ENCODE measurements at places on chromosomes 6 and 20. TPM values are rescaled to one million over a fixed set of nuclear protein-coding genes. Genes with fewer than 3 reads are reported as not detected.

The RSPO4 gene
- 0.34 TPM for total RNA-seq

The PRR18 gene
- total RNA-seq = not detected

The CEP162 gene
- 6.9 TPM for total RNA-seq

The LY6G6D gene
- total RNA-seq = not detected

The FOXS1 gene
- total RNA-seq = 26.0 TPM

The RAMACL gene
- 1.3 TPM for total RNA-seq

The MEI4 gene
- 0.54 TPM for total RNA-seq

The PRICKLE4 gene
- 3.1 TPM for total RNA-seq

DNA sequence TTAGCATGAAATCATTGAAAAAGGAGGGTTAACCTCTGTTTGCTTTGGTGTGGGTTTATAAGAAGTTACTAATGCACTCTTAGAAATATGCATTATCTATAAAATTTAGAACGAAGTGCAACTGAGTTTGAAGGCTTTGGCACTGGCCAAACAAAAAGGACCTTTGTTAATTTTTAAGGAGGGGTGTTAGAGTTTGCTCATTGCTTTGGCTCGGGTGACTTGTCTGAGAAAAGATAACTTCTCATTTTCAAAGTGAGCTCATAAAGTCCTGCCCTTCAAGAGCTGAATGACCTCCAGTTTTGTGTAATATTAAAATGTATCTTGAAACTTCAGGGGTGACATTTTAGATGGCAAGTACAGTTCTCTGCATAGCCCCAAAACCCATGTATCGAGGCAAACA lies 25.9 kb downstream of the NEDD9 start:
- peak; percentile 67 for DNase-seq

DNA sequence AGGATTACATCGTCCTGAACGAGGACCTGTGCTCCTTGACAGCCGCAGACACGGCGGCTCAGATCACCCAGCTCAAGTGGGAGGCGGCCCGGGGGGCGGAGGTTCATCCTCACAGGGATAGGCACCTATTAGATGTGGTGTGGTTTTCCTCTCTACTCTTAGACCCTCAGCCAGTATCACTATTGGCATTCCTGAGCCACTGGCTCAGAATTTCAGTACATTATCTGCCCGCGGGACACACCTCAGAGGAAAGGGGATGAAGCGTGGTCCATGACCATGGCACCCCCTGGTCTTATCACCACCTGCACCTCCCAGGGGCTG lies 34.6 kb upstream of the HLA-G start:
- DNase-seq = no peak

- peak; percentile 92 for DNase-seq
Measured at GRCh38 chr6:43627008-43627825, 1.8 kb downstream of the GTPBP2 start.

DNA sequence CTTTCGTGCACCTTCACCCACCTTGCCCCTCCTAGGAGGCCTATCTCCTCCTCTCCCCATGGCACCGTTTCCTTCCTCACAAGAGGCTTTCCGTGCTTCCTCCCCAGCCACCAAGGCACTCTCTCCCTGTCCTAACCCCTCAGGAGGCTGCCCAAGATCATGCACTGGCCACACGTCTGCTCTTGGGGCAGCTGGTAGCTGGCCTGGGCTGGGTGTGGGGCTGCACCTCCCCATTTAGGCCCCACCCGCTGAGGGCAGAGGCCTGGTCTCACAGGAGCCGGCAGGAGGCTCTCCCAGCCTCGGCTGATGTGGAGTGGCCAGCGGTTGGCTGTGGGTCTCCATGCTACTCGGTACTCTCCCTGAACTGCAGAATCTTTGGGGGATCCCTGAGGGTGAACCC lies 13.6 kb downstream of the NOL4L start:
- no peak for DNase-seq

DNA sequence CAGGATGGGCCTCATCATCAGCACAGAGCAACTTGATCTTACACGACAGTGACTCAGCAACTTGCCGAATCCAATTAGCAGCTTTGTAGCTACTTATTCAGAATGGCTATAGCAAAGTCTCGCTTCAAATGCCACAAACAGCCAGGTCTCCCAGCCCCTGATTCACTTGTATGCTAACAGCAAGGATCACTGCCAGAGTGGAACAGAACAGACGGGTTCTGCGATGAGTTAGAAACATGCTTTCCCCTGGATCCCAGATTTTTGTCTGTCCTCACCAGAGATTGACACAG lies 254.4 kb downstream of the NRN1 start:
- DNase-seq = peak; percentile 89

DNA sequence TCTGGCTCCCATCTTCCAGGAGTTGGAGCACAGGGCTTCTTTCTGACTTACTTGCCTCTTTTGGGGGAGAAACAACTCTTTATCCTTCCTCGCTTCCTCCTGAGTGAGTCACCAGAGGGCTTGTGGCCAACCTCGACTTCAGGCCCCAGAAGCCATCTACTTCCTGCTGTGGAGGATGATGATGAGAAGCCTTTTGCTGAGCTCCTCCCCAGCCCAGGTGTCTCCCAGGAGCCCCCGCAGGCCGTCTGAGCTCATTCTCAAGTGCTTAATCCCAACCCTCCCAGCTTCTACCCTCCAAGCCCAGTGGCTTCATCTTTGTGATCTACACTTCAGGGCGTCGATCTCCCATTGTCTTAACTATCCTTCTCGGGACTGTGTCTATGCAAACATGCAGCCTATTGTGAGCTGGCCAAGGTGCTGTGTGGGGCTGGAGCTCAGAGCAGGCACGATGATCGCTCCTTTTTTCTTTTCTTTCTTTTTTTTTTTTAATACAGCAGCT lies 27.9 kb downstream of the SDCBP2 start:
- peak; percentile 56 for DNase-seq

DNA sequence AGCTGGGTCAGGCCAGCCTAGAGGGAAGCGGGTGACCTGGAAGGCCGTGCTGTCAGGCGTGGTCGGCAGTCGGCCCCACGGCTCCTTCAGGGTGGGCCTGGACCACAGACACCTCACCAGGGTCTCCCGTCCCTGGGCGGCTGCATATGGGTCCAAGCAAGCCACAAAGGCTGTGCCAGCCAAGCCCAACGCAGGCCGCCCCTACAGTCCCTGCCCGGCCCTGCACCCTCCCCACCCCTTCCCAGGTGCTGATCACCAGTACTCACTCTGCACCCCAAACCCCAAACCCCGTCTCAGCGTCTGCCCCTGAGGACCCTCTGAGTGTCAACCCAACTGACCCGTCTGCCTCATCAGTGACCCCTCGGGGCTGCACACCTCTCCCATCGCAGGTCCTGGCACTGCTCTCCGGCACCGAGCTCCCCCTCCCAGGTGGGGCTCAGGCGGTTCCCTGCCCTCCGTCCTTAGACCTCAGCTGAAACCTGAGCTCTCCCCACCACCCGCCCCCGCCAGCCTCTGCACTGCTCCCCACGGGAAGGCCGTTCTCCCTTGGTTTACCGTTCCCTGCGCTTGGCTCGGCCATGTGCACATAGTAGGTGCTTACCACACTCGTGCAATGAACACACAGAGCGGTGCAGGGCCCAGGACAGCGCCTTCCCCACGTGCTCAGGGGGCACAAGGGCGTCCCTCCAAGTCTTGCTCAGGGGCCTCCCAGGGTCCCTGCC lies 1.5 kb upstream of the PPDPF start:
- no peak for DNase-seq

GRCh38 chr6:12637960-12638641 lies 78.5 kb upstream of the PHACTR1 start:
- DNase-seq = peak; percentile 82

DNA sequence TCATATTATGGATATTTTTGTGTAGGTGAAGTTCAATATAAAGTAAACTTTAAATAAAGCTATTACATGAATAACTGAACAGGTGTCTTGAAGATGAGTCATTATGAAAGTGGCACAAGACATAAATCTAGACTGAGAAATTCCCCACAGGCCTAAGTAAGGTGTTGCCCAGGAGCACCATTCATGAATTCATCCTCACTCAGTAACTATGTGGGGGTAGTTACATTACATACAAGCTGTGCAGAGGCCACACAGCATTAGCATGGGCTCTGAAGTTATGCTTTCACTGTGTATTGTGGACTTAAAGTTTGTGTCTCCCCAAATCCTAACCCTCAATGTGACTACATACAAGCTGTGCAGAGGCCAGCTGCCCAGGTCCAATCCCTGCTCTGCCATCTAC lies 65.9 kb downstream of the BCAS1 start:
- no peak for DNase-seq

GRCh38 chr6:88806728-88807127 lies 156.7 kb downstream of the RNGTT start:
- DNase-seq = no peak

DNA sequence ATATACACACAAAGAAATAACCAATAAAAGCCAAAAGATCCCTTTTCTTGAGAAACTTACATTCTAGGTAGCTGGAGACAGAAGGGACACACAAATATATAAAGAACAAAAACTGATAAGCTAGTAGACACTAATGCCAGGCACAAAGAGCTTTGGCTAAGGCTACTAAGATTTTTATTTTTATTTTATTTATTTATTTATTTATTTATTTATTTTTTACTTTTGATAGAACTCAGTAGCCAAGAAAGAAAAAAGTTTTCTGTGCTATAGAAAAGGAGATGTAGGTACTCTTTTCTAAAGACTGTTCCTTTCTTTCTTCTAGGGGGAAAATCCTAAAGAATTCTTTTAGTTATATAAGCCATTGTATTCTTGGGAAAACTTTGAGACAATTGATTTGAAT lies 34.1 kb downstream of the THEMIS start:
- no peak for DNase-seq

DNA sequence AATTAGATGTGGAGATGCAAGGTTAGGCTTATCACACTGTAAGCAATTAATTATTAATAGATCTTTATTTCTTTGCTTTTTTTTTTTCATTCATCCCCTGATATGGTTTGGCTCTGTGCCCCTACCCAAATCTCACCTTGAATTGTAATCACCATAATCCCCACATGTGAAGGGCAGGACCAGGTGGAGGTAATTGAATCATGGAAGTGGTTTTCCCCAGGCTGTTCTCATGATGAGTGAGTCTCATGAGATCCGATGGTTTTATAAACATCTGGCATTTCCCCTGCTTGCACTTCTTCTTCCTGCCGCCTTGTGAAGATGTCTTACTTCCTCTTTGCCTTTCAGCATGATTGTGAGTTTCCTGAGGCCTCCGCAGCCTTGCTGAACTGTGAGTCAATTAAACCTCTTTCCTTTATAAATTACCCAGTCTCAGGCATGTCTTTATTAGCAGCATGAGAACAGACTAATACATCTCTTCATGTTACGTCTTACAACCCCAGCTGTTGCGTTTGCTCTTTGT lies 333.8 kb downstream of the CDH26 start:
- DNase-seq = no peak

- DNase-seq = no peak
Measured at GRCh38 chr6:20699402-20699801, 165.1 kb downstream of the CDKAL1 start.

DNA sequence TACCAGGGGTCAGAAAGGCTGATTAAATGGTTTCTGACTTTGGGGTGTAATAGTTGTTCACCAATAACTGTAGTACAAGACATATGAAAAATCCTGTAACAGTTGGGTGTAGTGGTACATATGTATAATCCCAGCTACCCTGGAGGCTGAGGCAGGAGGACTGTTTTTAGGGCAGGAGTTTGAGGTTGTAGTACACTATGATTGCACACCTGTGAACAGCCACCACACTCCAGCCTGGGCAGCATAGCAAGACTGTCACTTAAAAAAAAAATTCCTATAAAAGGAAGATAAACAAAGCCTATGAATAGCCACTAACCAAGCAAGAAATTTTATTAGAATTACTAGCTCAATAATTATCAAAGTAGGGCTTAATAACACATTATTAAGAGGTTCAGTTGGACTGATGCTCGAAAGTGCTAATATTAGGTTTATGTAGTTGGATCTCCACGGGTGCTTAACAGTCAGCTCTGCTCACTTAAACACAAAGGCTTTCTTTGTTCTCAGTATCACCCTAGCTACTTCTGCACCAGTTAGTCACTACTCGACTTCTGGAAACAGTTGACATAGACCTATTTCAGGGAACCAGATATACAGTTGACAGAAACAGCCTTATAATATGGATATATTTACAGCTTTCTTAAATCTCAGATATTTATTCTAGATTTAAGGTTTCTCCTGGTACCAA lies 113.0 kb downstream of the MTFR2 start:
- peak; percentile 68 for DNase-seq

DNA sequence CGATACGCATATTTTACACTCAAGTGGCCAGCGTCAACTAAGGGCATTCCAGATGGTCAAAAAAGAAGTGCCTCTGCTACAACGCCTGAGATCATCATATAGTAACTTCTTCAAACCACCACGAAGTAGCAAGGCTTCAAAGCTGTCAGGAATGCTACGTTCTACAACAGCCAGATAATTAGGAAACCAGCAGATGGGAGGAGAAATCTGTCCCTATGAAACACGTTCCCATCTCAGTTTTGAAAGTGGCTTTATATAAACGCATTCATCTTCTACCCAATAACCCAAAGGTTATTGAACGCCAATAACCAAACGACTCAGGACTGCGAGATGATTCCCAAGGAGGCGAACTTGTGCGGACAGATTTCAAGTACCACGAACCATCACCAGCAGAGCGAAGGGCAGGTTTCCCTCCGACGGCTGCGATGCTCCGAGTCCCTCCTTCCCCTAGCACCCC lies 1.2 kb downstream of the ABHD12 start:
- peak; percentile 56 for DNase-seq

DNA sequence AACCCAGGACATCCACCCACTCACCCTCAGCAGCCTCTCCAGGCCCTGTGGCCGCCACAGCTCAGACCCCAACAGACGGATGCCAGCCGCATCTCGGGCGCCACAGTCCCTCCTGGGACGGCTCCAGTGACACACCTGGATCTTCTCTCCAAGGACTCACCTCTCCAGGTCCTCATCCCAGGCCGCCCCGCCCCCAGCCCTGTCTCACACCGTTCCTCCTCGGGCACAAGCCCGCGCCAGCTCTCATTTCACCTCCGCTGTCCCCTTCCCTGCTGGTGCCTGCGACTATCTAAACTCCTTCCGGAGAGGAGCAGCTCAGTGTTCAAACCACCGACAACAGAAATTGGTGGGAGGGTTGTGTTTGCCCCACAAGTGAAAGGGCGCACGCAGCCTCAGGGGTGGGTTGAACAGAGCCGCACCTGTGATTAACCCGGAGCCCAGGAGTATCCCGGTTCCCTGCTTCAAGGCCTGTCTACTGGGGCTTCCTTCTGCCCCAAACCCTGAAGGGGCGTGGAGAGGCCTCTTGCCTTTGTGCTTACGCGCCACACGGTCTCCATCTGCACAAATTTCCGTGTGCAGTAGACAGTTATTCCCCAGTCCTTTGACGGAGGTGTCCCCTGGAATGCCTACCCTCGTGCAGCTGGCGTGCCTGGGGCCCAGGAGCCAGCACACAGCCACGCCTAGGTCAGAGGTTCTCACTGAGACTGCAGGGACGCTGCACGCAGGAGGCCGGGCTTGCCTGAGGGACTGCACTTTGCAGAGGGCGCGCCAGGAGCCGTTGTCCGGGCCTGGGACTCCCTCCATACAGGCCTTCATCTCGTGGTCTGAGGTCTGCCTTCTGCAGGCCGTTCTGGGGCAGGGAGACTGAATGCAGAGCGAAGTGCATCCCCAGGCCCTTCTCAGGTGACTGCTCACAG lies 232.7 kb downstream of the DLL1 start:
- no peak for DNase-seq

DNA sequence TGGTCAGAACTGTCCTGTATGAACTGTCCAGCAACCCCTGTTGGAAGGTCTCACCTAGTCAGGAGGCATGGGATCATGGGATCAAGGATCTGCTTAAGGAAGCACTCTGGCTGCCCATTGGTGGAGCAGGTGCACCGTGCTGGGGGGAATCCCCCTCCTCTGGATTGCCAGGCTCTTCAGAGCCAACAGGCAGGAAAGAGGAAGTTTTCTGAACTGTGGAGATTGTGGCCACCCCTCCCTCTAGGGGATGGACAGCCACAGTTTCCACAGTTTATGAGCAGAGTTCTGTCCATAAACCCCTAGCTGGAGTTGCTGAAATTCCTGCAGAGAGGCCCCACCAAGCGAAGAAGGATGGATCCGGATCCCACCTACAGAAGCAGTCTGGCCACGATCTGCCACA lies 13.0 kb upstream of the HLA-DQB1 start:
- no peak for DNase-seq
